ENCODE measurements at places on chromosomes 7 and 10. TPM values are rescaled to one million over a fixed set of nuclear protein-coding genes. Genes with fewer than 3 reads are reported as not detected.

The IFIT3 gene
- total RNA-seq, result 12.3 TPM

The NPC1L1 gene
- not detected for total RNA-seq

The FAM221A gene
- total RNA-seq, result 2.9 TPM

The EMX2 gene
- total RNA-seq, result not detected

The CCDC7 gene
- 9.4 TPM for total RNA-seq

The VGF gene
- not detected for total RNA-seq

The PDLIM1 gene
- 3.9 TPM for total RNA-seq

The NMT2 gene
- total RNA-seq, result 16.6 TPM

The GOLGA7B gene
- 0.29 TPM for total RNA-seq

The KEL gene
- total RNA-seq, result not detected

The PUS7 gene
- 22.3 TPM for total RNA-seq

The PARP12 gene
- 15.8 TPM for total RNA-seq

The GIMAP4 gene
- total RNA-seq, result not detected

The PPP1R17 gene
- not detected for total RNA-seq

The EIF5AL1 gene
- total RNA-seq, result 0.31 TPM

The CADPS2 gene
- total RNA-seq, result 0.88 TPM

The LRRC4 gene
- total RNA-seq, result 1.3 TPM

The MKX gene
- 0.35 TPM for total RNA-seq

All from myocyte (in vitro differentiated cells).